ENCODE measurements at places on chromosomes 16 and 17.
A peak's percentile ranks its signal among the peaks of the same experiment; 100 is the strongest.

DNA sequence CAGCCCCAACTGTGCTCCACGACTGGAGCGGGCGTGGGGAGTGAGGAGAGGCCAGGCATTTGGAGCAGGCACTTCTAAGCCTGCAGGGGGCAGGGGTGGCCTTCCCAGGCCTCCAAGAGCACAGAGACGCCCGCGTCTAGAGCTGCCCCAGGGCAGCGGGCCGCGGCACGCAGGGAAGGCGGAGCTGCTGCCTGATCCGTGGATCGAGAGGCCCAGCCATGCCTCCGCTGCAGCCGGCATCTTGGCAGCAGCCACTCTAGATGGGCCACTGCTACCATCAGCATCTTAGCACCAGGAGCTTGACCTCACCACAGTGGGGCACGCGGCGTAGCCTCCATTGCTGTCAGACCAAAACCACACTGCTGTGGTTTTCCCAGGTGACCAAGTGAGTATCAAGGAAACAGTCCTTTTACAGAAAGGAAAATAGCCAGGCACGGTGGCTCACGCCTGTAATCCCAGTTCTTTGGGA is 20.4 kb upstream of the WDR45B start:
- no peak for DNase-seq

- no peak for DNase-seq
Measured at GRCh38 chr16:17281052-17281451, 189.7 kb downstream of the XYLT1 start.

DNA sequence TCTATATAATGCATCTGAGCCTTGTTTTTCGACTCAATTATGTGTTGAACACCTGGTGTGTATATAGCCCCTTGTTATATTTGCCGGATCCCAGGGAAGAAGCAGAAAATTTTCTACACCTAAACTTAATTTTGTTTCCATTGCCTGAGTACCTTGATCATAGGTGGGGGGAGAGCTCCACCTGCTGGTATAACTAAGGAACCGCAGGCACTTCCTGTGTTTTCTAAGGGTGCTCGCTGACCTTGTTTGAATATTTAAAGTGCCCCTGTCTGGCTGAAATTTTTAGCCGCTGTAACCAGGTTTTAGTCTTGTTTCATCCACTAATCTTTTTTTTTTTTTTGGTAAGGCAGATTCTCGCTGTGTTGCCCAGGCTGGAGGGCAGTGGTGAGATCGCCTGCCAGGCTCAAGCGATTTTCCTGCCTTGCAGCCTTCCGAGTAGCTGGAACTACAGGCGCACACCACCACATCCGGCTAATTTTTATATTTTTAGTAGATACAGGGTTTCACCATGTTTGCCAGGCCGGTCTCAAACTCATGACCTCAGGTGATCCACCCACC is 6.5 kb upstream of the NUBP1 start:
- peak; percentile 37 for DNase-seq

DNA sequence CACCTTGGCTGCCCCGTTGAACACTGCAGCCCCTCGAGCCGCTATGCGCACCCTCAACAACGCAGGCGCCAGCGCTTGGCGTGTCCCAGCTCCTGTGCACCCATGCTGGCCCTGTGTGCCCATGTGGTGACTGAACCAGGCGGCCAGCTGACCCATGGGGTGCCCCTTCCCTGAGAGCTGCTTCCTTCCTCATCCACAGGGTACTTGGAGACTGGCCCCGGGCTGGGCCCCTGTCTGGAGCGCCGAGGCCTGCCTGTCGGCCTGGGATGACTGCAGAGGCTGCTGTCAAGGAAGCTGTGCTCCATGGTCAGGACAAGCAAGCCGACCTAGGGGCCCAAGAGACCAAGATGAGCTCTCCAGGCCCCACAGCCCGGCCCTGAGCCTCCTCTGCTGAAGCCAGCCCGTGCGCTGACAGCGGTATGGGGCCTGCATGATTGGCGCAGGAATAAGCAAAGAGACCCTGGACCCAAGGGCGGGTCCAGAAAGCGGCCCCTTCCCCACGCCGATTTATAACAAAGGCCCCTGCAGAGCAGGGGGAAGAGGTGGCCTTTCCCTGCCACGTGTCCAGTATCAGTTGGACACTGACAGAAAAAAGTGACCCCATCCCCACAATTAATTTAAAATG is 21.6 kb upstream of the BAHCC1 start:
- no peak for DNase-seq

Measured in stimulated activated CD4-positive, alpha-beta T cell treated with anti-CD3 and anti-CD28 coated beads, Interleukin-1b, Interleukin-23, amount 100 ng/mL, for 1 hour (primary cell).